Liver (tissue), 10 donors: ENCODE measurements at places on chromosomes 12 and 14.

DNA sequence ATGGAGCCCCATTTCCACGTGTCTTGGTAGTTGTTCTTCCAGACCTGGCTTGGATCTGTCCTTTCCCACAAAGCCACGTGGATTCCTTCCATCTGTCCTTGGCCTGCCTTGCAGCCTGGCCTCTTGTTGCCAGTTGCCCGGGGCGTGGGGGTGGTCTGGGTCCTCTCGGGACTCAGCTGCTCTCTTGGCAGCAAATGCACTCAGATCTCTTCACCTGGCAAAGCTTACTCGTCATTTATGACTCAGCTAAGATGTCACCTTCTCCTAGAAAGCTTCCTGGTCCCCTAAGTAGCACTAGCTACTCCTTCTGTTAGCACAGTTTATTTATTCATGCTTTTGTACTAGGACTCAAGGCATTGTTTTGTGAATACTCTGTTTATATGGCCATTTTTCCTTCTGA is 13.6 kb downstream of the PLEKHG3 start:
- no peak for DNase-seq

DNA sequence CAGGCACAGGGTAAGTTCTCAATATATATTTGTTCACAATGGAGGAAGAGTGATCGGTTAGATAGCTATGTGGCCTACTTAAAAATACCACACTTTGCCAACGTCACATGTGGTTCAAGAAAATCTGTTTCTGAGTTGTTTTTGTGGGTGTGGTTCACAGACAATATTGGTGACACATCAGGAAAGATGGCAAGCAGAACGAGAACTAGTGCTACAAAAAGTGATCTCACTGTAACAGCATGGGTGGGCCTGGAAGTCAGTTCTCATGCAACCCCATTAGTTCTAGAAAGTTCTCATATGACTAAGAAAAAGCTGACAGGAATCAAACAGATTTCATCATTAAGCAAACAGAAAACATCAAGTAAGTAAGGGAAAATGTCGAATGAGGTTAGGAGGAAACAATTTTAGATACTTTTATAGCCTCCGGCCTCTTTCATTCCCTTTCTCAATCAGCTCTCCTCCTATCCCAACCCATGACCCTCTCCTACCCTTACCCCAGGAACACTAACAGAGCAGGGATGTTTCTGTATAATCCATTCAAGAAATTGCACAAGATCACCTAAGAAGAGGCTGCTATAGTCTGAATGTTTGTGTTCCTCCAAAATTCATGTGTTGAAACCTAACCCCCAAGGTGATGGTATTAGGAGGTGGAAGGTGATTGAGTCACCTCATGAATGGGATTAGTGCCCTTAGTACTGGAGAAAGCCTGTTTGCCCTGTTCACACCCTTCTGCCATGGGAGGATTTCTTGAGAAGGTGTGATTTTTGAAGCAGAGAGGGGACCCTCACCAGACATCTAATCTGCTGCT is 15.5 kb upstream of the NTN4 start:
- no peak for DNase-seq

DNA sequence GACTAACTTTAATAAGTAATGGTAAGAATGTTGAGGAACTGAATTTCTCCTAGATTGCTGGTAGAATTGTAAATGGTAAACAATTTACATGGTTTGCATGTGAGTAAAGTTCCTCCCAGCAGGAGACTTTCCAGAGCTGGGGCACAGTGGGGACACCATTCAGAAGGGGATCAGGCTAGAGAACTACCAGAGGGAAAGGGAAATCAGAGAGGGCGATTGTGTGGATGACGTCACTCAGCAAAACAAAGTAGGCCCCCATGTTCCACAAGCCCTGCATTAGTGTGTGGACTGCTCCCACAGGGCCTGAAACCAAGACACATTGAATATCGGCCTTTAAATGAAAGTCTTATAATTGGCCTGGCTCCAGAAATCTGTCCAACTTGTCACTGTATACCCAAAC is 9.5 kb downstream of the RNASE11 start:
- DNase-seq: no peak

GRCh38 chr14:60720962-60721325 is 3.2 kb downstream of the SIX4 start:
- no peak for DNase-seq

GRCh38 chr14:88312257-88312656 is 10.8 kb downstream of the KCNK10 start:
- DNase-seq: no peak

DNA sequence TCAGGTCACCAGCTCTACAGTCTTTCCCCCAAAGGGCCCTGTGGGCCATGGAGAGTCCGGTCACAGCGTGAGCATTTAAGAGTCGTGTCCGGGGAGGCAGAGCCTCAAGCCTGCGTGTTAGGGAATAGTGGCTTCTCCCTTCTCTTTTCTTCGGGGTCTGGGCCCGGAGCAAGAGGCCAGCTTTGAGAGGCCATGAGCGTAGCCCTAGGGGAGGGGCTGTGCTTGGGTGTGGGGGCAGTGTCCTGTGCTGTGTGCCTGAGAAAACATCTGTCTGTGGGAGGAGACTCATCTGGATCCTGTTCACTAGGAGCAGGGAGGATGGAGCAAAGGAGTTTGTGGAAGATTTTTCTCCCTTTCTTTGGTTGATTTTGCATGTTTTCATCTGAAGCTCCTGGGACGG is 5.3 kb downstream of the LRP1-AS start:
- DNase-seq: no peak

- no peak for DNase-seq
Measured at GRCh38 chr12:78085542-78086182, 255.0 kb downstream of the NAV3 start.

- no peak for DNase-seq
Measured at GRCh38 chr14:24339284-24340151, at the start of gene RIPK3. Gene RIPK3, minus strand, starts transcription at chr14:24339991. Its CDS starts 165 bp downstream, at chr14:24339826.

DNA sequence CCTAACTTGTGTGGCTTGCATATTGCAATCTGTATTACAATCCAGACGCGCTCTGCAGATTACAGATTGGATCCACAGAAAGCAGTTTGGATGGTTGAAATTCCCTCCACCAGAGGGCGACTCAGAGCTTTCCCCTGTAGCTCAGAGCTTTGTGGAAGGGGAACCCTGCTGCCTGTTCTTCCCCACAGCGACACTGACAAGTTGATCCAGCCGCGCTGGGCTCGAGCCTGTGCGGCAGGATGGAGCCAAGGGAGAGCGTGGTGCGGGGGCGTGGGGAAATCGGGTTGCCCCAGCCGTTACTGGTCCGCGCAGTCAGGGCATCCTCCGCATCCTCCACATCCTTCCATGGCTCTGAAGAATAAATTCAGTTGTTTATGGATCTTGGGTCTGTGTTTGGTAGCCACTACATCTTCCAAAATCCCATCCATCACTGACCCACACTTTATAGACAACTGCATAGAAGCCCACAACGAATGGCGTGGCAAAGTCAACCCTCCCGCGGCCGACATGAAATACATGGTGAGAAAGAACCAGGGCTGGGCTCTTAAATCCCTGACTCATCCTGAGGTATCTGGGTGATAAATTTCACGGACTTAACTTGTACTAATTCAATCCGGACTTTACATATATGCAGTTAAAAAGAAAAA is at the start of gene GLIPR1L1:
Gene GLIPR1L1 (plus strand): TSS at position 287 of the 647 bp plus-strand sequence. CDS start 59 bp downstream, at position 346.
- peak; percentile 77 for DNase-seq

DNA sequence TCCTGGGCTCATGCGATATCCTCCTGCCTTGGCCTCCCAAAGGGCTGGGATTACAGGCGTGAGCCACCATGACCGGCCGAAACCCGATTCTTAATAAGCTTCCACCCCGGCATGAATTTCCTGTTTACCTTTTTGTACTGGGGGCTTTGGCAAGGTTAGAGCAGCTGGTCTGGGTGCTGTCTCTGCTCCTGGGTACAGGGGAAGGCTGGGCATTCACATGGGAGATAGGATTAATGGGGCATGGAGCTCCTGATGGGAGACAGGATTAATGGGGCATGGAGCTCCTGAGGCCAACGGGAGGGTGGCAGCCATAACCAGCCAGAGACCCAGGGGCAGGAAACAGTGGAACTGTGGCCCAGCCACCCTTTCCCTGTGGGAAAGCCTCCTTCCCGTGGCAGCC is 69.5 kb upstream of the DICER1 start:
- DNase-seq: no peak

DNA sequence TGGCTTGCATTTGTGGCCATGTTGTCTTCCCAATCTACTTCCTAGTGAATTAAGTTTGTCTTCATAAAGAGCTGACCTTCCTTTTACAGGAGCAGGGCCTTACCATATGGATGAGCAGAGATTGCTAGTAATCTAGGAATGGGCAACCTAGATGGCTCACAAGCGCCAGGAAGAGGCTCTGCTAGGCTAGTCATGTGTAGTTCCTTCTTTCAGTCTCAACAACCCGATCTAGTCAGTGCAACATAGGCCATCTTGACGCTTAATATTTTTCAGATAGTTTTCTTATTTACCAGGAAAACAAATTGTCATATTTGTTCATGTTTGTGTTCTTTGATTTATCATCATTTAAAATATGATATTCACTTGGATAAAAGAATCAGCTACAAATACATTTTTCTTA is 48.2 kb upstream of the TPH2 start:
- DNase-seq: no peak

DNA sequence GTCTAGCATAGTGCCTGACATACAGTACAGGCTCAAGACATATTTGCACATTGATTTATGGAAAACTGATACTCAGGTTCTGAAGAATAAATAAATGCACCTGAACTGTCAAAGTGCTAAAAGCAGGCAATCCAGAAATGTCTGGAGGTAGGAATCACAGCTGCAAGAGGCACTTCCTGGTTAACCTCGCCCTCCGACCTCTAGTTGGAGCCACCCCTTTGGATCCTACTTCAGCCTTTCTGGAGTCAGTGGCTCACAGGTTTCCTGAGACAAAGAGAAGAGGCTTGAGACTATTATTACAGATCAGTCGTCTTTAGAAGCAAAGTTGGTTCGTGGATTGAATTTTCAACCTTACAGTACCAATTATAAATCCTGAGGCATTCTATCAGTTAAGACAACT is 13.0 kb downstream of the TCP11L2 start:
- DNase-seq: no peak

GRCh38 chr12:107921062-107921461 is 146.6 kb downstream of the ASCL4 start:
- no peak for DNase-seq

- DNase-seq: no peak
Measured at GRCh38 chr14:30528119-30528518, 30.8 kb upstream of the G2E3 start.

- DNase-seq: no peak
Measured at GRCh38 chr14:30573226-30573814, 14.4 kb downstream of the G2E3 start.
